ENCODE measurements at places on chromosomes 11 and 22.

- no peak for DNase-seq
Measured at GRCh38 chr11:81112718-81113117, 1620.9 kb downstream of the FAM181B start.

- DNase-seq: no peak
Measured at GRCh38 chr11:27447288-27448183, 25.1 kb downstream of the LGR4 start.

DNA sequence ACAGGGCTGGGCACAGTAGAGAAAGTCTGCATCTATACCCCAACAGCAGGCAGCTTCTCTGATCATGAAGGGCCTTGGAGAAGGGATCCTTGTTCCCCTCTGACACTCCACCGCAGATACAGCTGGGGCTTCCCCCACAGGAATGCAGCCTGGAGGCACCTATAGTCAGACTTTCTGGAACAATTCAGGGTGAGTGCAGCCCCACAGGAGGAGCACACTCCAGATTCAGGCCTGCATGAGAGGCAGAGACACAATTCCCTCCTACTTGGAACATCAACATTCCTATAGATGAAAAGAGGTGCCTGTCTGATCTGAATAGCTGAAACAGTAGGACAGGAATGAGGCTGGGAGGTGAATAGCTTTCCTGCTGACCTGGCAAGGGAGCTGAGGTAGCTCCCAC, 1298.0 kb upstream of the CNTN5 start:
- DNase-seq: no peak

- DNase-seq: peak; percentile 71
Measured at GRCh38 chr11:64448599-64449380, 89.8 kb downstream of the RPS6KA4 start.
